ENCODE measurements at places on chromosomes 16 and 17. TPM values are rescaled to one million over a fixed set of nuclear protein-coding genes. Genes with fewer than 3 reads are reported as not detected.

The MYH1 gene
- total RNA-seq = not detected

The MT4 gene
- not detected for total RNA-seq

The SPNS2 gene
- total RNA-seq = 0.26 TPM

The TBC1D3 gene
- not detected for total RNA-seq

The KRTAP1-1 gene
- not detected for total RNA-seq

Measured in epithelial cell of alveolus of lung (primary cell).